Stimulated activated CD8-positive, alpha-beta memory T cell treated with anti-CD3 and anti-CD28 coated beads, Interleukin-15, amount 100 ng/mL, for 24 hours (primary cell): ENCODE measurements at places on chromosomes 2 and 18.

DNA sequence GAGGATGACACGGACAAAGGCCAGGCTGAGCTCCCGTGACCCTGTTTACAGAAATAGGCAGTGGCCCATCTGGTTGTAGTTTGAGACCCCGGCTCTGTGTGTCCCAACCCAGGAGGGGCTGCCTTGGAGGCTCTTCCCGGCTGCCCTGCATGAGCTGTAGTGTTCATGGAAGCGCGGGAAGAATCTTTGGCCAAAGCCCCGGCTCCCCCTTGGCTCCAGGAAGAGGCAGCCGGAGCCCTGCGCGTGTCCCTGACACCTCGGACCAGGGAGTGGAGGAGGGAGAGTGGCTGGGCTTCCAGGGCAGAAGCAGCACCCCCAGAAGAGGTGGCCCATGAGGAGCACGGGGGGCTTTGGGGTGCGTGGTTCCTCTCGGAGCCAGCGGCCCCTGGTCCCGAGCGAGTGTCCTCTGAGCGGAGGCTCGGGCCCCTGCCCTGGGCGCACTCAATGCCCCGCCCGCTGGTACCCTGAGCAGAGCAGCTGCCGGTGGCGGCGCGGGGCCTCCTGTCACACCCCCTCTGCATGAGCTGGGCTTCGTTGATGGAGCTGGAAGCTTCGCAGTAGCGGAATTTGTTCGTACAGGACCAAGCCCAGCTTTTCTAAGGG lies 21.7 kb downstream of the GPR35 start:
- no peak for DNase-seq

DNA sequence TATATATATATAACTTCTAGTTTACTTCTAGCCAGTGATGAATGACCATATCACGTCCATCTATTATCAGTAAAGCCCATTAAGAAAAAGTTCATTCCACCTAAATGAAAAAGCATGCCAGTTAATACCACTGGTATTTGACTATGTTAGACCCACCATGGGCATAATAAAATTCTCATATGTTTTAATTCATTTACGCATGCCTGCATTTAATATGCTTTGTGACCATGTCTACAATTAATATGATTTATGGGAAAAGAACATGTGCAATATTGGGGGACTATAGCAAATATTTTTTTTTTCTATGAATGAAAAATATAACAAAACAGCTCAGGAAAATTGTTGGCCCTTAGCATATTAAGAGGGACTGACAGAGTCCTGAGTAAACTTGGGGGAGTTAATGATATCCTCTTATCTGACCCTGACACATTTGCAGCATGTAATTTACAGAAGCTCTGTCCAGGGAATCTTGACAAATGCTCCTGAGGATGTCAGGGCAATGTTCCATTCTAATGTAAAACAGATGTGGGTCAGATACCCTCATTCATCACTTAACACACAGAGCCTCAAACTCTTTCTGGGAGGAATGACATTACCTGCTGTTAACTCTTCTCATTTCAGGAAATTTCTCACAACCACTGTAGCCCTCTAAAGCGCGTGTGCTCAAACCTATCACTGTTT lies 90.6 kb downstream of the PAX3 start:
- DNase-seq: no peak

DNA sequence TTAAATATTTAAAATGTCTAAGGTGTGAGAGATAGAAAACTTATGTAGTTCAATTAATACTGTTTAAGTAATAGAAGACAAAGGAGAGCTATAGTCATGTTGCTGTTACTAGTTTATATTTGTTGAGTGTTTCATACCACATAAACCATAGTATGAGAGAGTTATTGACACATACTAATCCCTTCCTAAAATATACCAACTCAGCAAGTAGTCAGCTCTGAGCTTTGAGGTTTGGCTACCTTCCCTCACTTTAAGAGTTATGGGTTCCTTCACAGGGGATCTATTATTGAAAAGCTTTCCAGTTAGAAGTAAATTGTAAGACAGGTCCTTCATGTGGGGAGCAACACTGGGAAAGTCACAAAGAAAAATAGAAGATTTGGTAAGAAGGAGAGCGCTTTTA lies 701.6 kb upstream of the ZEB2 start:
- DNase-seq: no peak

GRCh38 chr2:170812710-170813600 lies 3.7 kb upstream of the GAD1 start:
- no peak for DNase-seq

GRCh38 chr2:222709191-222709891 lies 37.9 kb downstream of the MOGAT1 start:
- DNase-seq: no peak

DNA sequence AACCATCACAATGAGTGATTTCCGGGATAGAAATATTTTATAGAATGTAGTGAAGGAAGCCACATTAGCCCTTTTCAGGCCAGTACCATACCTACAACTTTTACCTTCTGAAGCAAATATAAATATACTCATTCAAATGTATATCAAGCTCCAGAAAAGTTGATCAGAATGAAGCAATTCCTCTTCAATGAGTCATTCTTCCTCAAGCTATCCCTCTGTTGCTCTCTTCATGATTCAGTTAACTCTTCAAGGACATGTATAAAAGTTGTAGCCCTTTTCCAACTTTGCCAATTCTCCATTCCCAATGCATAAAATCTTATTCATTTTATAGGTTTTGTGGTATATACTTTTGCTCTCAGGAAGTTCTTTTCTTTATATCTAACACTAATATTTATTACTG lies 242.1 kb upstream of the RGPD4 start:
- no peak for DNase-seq

DNA sequence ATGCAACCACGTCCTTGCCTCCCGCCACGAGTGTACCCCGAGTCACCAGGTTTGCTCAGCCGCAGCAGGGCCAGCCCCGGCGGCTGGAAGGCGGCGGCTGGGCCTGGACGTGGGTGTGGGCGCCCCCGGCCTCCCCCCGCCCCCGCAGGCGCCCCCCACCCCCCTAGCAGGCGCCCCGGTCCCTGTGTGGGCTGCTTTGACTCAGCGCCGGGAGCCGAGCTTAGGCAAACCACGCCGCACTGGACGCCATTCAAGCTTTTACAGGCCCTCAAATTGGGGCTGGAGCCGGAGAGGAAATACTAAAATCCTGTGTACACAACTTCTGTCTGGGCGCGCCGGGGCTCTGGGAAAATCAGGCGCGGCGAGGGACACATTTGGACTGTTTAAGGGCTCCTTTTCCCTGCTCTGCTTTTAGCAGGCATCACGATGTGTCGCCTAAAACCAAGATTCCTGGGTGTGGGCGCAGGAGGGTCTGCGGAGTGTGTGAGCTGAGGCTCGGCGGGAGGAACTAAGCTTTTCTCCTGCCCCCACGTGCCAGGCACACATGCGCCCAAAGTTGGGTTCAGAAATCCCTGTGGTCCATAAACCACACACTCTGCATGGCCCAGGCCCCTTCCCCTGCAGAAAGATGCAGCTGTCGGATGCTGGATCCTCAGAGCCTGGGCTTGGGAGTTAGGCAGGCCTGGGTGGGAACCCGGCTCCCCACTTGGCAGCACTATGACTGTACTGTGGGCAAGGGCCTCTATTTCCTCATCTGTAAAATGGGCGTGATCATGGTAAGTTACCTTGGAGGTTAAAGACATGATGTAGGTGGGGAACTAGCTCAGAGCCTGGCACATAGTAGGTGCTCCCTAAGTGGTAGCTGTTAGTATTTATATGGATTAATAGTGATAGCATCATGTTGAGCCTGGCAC lies 57.6 kb downstream of the ATOH8 start:
- DNase-seq: no peak

- no peak for DNase-seq
These were observed 31.1 kb downstream of the TOGARAM2 start for GRCh38 chr2:29012211-29012681.

DNA sequence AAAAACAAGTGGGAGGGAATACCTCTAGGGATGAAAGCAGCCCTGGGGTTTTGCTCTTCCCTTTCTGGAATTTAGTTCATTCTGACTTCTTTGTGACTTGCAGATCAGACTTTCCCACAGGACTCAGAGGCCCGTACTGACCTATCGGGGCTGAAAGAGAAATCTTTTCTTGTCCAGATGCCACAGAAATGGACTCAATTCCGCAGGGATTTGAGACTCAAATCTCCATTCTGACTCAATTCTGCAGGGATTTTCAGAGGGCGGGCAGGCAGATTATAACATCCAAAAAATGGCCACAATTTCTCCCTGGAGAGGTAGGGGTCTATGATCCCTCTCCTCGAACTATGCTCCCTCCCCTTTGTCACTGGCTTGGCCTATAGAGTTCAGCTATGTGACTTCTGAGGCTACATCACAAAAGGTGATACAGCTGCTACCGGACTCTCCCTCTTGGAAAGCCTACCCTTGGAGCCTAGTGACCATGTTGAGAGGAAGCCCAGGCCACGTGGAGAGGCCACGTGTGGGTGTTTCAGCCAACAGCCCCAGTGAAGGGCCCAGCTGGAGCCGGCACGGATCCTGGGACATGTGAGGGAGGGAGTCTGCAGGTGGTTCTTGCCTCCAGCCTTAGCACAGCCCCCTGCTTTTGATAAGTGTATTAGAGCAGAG lies 4.8 kb upstream of the EFHD1 start:
- no peak for DNase-seq

GRCh38 chr2:36458106-36458505 lies 102.5 kb downstream of the CRIM1 start:
- no peak for DNase-seq
